Inflammatory macrophage treated with lipopolysaccharide for 4 hours (primary cell): ENCODE measurements at places on chromosomes 5 and 9.

- peak; percentile 46 for DNase-seq
Measured at GRCh38 chr5:118791926-118792734, 196.2 kb downstream of the DTWD2 start.

DNA sequence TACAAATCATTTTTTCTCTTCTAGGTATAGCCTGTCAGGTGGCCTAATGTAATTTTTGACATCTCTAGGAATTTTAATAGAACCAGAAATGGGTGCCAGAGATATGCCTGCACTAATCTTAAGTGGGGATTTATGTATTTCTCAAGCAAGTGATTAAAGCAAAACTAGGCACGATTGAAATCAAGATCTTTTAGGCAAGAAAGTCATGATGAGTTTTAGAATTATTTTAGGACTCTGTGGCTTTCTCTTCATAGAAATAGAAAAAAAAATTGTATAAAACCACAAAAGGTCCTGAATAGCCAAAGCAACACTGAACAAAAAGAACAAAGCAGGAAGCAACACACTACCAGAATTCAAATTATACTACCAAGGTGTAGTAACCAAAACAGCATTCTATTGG lies 952 bp upstream of the AMACR start:
- DNase-seq: no peak

GRCh38 chr5:128546658-128547281 lies 8.7 kb upstream of the FBN2 start:
- no peak for DNase-seq

DNA sequence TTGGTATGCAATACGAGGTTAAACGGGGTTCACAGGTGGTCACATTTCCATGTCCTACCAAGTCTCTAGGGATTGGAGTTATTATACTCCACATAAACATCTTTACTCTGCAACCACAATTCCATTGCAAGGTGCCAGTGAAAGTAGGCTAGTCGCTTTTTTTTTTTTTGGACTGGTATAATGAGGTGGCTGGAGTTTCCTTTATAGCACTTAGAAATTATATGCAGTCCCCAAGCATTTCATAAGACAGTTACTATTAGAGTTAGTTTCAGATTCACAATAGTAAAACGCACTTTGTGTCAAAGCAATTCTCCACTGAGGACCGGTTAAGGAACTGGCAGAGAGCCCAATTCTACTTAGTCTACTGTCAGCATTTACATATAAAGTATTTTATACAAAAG lies 1.4 kb downstream of the MEF2C start:
- peak; percentile 84 for DNase-seq

- no peak for DNase-seq
Measured at GRCh38 chr5:38692346-38692745, 135.9 kb upstream of the LIFR start.

GRCh38 chr5:14730881-14731280 lies 66.4 kb downstream of the OTULIN start:
- DNase-seq: no peak

DNA sequence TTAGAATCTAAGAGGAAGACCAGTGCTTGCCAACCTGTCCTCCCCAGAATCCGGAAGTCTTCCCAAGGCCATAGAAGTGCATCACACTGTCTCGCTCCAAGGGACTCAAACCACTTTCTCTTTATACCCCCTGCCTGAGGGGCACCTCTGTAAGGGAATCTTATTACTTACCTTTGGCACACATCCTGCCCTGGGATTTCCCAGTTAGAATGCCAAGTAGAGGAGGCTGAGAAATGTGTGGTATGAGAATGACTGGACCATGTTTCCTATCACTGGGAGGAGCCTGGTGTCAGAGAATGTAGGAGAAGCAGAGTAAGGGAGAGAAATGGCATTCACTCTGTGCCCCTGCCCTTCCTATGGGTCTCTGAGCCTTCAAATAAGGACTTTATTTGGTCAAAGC lies 85.8 kb downstream of the AOPEP start:
- no peak for DNase-seq

- no peak for DNase-seq
Measured at GRCh38 chr9:7185612-7186011, 427.8 kb downstream of the KDM4C start.

GRCh38 chr9:121734465-121734864 lies 83.0 kb downstream of the DAB2IP start:
- no peak for DNase-seq

DNA sequence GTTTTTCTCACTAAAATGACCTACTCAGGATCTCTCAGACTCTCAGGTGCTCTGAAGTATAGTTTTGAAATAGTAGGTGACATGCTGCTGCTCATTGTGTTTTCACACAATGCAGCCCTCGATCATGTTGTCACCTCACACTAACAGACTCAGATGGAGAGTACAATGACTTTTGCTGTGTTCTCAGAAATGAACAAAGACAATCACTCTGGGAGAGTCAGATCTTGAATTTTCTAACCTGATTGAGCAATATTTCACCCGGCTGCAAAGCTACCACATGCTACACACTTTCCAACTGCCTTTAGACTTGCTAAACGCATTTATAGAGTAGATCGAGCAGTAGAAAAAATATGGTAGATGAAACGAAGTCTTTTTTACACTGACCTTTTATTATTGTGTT lies 113.4 kb downstream of the ST8SIA4 start:
- no peak for DNase-seq

- DNase-seq: no peak
Measured at GRCh38 chr9:137178201-137178938, 6.5 kb upstream of the TMEM210 start.

GRCh38 chr5:154708846-154709245 lies 46.3 kb upstream of the LARP1 start:
- DNase-seq: peak; percentile 89

GRCh38 chr9:93185266-93186214 lies 1.6 kb downstream of the WNK2 start:
- DNase-seq: no peak

GRCh38 chr5:133730346-133730745 lies 118.0 kb upstream of the FSTL4 start:
- no peak for DNase-seq

DNA sequence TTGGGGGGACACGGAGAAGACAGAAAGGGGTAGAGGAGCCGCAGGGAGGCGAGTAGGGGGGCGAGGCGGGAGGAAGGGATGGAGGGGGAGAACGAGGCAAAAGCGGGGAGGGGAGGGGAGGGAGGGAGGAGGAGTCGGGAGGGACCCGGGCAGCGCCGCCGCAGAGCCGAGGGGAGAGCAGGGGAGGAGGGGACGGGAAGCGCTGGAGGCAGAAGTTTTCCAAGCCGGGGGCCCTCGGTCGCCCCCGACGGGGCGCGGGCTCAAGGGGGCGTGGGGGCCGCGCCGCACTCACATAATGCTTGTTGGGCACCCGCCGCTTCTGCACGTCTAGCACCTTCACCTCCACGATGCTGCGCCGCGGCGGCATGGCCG lies 353 bp downstream of the SH3PXD2B start:
- DNase-seq: no peak

GRCh38 chr5:20972419-20972925 lies 984.5 kb upstream of the CDH18 start:
- no peak for DNase-seq

DNA sequence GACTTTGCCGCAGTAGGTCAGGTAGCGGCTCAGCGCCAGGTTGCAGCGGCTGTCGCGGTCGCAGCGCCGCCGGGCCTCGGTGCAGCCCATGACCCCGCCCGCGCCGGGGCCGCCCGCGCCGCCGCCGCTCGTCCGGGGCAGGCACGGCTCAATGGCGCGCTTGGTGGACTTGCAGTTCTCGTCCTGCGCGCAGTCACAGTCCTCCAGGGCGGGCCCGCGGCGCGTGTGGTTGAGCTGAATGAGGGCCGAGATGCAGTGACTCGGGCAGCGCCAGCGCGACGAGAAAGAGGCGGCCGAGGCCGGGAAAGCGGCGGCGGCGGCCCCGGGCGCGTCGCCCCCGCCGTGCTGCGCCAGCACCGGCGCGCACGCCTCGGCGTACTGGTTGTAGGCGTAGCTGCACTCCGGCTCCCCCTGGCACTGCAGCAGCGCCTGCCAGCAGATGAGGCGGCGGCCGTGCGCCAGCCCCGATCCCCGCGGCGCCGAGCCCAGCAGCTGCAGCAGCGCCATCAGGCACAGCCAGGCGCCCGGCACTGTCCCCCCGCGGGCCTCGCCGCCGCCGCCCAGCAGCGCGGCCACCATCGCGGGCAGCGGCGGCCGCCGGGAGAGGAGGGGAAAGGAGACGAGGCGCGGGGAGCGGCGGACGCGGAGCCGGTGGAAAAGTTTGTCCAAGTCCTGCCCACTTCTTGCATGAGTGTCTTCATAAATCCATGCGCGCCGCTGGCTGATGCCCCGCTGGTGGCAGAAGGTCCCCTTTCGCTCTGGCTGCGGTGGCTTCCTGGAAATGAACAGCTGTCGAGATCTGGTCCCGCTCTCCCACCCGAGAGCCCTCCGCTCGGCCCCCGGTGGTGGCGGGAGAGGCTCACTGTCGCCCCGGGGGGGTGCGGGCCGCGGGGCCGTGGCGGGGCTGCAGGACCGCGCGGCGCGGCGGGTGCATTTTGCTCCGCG lies 833 bp downstream of the GAS1 start:
- DNase-seq: peak; percentile 29

GRCh38 chr5:139275956-139276355 lies 17.6 kb upstream of the MATR3 start:
- no peak for DNase-seq

- no peak for DNase-seq
Measured at GRCh38 chr5:42131081-42131480, 206.0 kb downstream of the FBXO4 start.

GRCh38 chr9:77194423-77194822 lies 17.1 kb downstream of the VPS13A start:
- DNase-seq: no peak

GRCh38 chr5:88716101-88716500 lies 166.9 kb downstream of the MEF2C start:
- no peak for DNase-seq

- no peak for DNase-seq
Measured at GRCh38 chr5:181059297-181060230, 19.5 kb downstream of the BTNL9 start.

- DNase-seq: no peak
Measured at GRCh38 chr9:120436446-120436845, 143.5 kb downstream of the CDK5RAP2 start.

GRCh38 chr5:14266171-14266570 lies 123.0 kb downstream of the TRIO start:
- no peak for DNase-seq

DNA sequence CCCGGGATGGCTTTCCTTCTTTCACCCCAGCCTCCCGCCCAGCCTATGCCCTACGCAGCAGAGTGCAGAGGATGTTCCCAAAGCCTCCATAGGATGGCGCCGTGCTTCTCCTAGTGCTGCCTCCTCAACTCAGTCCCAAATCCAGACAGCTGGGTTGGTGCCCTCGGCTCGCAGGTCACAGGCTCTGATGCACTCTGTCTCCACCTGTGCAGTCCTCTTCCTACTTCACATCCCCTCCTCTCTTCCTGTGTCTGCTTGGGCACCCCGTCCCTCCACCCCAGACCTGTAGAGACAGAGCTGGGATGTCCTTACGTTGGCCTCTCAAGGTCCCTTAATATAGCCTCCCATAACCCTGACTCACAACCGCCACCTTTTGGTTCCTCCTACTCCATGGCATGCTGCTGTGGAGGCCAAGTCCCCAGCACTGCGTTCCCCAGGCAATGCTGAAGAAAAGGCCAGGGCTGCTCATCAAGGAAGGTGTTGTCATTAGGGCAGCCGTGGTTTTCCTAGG lies 314.4 kb downstream of the GADD45G start:
- peak; percentile 68 for DNase-seq
